ENCODE measurements at places on chromosomes 16 and 17.

- DNase-seq = no peak
Observed at GRCh38 chr16:7976563-7976962, 613.7 kb downstream of the TMEM114 start.

DNA sequence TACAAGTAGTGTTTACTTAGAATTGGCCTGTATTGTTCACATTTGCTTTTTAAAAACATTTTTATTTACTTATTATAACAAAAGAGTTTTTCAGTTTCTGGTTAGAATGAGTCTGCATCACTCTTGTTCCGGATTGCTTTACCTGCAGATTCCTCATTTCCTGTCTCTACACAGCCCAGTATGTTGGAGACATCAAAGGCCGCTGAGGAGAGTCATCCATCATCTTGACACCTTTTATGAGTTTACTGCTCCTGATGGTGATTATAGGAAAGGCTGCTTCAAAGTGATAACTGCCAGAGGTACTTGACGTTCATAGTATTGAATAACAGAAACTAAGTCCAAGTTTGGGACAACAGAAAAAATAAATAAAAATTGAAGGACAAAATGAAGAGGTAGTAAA lies 490.5 kb upstream of the CA10 start:
- no peak for DNase-seq

GRCh38 chr16:704552-705380 lies 835 bp downstream of the FBXL16 start:
- DNase-seq = no peak

DNA sequence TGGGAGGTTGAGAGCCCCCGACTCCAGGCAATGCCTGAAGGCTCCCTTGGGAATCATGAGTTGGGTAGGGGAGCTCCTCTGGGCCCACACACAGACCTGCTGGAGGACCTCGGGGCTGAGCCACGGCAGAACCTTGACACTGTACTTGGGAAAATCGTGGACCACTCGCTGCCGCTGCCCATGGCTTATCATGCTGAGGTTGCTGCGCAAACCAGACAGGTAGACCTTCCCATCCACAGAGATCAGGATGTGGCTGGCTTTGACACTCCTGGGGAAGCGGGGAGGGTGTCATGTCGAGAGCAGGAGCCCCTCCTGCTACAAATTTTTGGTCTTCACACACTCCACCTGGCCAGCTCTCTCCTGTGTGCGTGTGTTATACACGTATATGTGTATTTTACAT lies 7.2 kb upstream of the LIMD2 start:
- no peak for DNase-seq

- DNase-seq = no peak
Observed at GRCh38 chr17:73949903-73950592, 253.4 kb upstream of the RPL38 start.

GRCh38 chr16:54519161-54519695 lies 232.6 kb upstream of the IRX3 start:
- no peak for DNase-seq

DNA sequence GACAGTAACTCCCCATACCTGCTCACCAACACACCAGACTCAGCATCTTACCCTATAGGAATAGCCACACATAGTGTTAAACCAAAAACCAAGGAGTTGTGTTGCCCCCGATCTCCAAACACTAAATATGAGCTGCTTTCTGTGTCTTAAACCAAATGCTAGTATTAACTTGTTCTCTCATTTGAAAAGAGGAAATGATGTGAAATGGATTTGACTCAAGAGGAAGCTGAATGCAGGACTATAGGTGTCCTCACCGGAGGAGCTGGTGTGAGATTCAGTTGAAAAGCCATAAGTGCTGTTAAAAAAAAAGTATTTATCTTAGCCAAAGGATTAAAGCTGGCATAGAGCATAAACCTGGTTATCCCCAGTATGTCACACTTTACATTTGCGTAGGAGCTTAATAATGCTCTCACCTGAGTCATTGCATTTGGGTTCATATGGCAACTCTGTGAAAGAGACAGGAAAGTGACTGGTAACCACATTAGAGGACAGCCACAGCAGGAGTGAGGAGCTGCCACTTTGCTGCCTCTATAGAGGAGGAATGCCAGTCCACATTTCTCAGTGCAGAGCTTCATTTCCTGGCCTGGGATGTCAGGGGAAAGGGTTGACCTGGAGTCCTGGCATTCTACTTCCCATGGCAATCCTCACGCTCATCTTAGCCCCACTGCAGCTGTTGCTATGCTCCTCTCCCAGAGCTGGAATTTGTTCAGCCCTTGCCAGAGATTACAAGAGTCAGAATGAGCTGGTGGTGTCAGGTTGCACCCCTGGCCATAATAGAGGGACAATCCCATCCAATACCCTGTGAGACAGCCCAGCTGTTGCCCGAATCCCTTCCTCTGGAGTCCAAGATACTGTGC lies 143.3 kb upstream of the ANKFN1 start:
- peak; percentile 9 for DNase-seq

GRCh38 chr17:72139212-72139611 lies 18.4 kb downstream of the SOX9 start:
- DNase-seq = peak; percentile 85

DNA sequence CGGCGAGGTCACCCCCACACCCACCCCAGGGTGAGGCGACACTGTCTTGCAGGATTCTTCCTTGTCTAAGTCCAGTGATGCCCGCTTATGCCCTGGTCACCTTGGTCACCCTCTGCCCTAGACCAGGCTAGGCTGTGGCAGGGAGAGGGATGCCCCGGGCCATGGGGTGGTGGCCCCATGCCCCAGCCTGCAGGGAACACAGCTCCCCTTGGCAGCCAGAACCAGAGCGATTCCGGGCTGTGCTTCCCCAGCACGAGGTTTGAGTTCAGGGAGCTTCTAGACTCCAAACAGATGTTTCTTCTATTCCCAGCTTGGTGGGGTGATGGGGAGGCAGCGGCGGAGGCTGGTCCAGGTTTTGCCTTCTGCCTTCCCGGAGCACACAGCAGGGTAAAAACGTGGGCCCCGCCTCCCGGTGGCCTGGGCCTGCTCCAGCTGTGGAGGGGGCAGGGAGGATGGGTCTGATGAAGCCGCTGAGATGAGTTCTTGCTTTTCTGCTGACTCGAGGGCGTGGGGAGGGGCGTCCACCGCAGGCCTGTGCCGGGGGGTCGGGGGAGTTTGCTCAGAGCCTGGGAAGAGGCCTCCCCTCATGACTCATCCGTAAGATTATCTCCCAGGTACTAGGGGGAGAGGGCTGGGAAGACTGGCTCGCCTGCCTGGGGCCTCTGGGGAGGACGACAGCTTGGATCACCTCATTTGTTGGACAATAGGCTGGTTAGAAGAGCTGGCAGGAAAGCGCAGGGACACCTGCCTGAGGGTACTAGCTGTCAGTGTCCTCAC lies 15.4 kb downstream of the SMTNL2 start:
- DNase-seq = peak; percentile 15
